ENCODE measurements at places on chromosomes 3 and 15.

GRCh38 chr3:17070161-17070959, 185.6 kb downstream of the PLCL2 start:
- DNase-seq: no peak

DNA sequence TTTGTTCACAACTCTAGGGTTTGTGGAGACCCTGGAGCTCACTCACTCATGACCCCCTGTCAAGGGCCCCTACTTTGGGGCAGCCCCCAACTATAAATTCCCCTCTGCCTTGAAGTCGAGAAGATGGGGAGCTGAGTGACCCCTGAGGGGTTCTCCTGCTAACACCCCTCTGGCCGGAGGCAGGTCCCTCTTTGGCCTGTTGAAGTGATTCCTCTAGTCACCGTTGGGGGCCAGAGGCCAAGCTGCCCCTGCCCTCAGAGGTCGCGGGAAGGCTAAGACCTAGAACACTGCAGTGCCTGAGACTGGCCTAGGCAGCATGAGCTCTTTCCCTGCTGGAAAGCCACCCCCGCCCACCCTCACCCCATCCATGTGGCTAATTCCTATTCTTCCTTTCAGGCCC, 15.4 kb upstream of the SKOR1 start:
- DNase-seq: no peak

DNA sequence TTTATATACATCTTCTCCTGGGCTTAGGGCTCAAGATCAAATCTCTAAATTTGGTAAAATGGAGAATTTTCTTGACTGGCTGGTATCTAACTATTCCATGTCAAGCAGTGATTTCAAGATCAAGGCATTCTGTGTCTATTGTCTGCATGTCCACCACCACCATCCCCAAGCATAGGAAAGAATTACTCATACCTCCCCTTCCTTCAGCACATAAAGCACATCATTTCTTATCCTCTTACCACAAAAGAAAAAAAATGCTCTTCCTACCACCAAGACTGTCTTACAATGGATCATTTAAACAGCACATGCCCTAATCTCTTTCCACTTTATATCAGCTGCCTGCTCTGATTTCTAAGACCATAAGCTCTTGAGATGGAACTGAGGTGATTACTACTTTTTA, 470.5 kb upstream of the THBS1 start:
- DNase-seq: no peak

- no peak for DNase-seq
These were observed 10.6 kb downstream of the SRGAP3 start for GRCh38 chr3:9238721-9239295.

- no peak for DNase-seq
These were observed 61.6 kb upstream of the CTDSPL start for GRCh38 chr3:37800022-37800551.

- no peak for DNase-seq
These were observed 135.9 kb downstream of the KCNAB1 start for GRCh38 chr3:156256256-156256655.

- no peak for DNase-seq
These were observed 331.5 kb upstream of the IL12A start for GRCh38 chr3:159657176-159657575.

- DNase-seq: no peak
These were observed 108.1 kb downstream of the ROBO2 start for GRCh38 chr3:77147836-77148578.

DNA sequence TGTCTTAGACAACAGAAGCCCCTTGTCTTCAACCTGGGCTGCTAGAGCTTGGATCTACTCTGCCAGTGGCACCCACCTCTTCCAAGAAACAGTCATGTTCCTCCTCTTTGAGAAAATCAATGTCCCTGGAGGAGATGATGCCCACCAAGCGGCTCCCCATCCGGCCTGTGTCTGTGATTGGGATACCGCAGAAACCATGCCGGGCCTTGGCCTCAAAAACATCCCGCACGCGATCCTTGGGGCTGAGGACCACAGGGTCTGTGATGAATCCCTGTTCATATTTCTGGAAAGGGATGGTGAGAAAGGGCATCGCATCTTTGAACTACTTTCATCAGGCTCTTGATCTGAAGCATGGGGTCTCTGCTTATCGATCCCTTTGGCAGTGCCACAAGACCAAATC, 1.6 kb downstream of the IMPDH2 start:
- DNase-seq: no peak

DNA sequence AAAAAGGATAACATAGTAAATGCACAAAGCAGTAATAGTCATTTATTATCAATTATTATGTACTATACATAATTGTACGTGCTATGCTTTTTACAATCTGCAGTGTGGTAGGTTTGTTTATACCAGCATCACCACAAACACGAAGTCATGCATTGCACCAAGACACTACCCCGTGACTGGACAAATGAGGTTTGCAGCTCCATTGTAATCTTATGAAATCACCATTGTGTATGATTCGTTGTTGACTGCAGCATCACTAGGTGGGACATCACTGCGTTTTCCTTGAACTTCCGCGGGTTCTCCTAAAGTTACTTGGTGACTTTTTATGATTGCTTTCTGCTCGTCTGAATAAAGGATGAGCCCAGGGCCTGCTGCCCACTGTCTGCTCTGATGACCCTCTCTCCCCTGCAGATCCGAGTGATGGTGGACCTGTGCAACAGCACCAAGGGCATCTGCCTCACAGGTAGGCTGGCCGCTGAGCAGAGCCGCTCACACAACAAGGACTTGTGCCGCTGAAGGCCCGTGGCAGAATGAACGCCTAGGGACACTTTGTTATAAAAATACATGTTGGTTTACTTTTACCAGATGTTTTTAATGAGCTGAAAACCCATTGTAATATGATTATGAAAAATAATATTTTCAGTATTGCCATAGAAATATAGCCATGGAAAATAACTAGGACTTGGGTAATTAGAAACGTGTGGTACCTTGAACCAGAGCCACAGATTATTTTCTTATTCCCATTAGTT, 35.8 kb downstream of the GLDN start:
- DNase-seq: no peak
